ENCODE measurements at places on chromosomes 5 and 9.

DNA sequence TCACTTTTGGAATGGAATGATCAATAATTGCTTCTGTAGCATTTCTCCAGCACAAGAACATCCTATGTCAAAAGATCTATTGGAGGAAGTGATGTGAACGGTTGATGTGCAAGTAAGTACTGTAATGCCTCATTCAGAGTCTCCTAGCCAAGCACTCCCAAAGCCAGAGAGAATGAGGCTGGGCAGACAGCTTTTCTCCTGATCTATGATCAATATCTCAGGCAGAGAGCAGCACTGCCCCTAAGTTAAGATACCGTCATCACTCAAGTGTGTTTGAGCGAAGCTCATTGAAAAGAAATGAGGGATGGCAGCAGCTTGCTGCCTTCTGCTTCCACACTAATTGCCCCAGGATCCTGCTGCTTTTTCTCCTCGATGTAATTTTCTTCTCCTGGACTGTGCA is 324.1 kb upstream of the GRAMD2B start:
- DNase-seq = no peak

- DNase-seq = no peak
Observed at GRCh38 chr9:20619487-20620200, 2.7 kb downstream of the MLLT3 start.

DNA sequence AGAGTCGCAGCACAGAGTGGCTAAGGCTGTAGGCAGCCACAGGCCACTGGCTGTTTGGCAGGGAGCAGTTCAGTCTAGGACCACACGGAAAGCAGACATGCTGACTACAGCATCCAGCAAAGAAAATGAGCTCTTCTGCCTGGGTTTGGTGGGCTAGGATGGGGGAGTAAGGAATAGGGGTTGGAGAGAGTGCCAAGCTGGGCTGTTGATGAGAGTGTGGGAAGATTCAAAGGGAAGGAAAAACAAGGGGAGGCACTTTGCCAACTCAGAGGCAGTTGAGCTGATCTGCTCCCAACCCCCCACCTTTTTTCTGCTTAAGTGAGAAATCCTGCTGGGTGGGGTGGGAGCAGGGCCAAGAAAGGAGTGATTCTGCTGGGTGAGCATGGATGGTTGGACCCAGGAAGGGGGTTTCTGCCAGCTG is 35.9 kb downstream of the SVEP1 start:
- no peak for DNase-seq

- no peak for DNase-seq
Observed at GRCh38 chr9:7479300-7479699, 320.3 kb downstream of the DMAC1 start.

DNA sequence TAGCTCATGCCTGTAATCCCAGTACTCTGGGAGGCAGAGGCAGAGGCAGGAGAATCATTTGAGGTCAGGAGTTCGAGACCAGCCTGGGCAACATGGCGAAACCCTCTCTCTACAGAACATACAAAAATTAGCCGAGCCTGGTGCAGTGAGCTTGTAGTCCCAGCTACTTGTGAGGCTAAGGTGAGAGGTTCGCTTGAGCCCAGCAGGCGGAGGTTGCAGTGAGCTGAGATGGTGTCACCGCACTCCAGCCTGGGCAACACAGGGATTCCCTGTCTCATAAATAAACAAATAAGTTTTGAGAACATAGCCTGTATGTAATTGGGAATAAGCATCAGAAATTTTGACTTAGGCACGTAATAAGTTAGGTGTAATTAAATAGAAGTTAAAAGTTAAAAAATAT is 971.7 kb upstream of the COX7C start:
- DNase-seq = no peak

GRCh38 chr5:42840842-42841567 is 29.3 kb upstream of the SELENOP start:
- no peak for DNase-seq

DNA sequence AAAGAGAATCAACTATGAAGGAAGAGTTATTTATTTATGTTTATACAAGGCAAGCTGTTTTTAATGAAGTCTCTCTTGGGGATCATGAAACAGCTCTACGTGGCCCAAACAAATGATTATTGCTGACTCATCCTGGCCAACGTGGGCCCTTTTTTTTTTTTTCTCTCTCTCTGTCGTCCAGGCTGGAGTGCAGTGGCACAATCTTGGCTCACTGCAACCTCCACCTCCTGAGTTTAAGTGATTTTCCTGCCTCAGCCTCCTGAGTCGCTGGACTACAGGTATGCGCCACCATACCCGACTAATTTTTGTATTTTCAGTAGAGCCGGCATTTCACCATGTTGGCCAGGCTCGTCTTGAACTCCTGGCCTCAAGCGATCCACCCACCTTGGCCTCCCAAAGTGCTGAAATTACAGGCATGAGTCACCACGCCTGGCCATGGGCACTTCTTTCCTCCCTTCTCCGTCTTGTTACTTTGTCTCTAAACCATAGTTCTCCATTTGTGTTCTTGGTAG is 98.3 kb downstream of the BASP1 start:
- no peak for DNase-seq

Measured in NCI-H460 (cell line).